EH (cell line): ENCODE measurements at places on chromosomes 11 and 22.
A peak's percentile ranks its signal among the peaks of the same experiment; 100 is the strongest.

DNA sequence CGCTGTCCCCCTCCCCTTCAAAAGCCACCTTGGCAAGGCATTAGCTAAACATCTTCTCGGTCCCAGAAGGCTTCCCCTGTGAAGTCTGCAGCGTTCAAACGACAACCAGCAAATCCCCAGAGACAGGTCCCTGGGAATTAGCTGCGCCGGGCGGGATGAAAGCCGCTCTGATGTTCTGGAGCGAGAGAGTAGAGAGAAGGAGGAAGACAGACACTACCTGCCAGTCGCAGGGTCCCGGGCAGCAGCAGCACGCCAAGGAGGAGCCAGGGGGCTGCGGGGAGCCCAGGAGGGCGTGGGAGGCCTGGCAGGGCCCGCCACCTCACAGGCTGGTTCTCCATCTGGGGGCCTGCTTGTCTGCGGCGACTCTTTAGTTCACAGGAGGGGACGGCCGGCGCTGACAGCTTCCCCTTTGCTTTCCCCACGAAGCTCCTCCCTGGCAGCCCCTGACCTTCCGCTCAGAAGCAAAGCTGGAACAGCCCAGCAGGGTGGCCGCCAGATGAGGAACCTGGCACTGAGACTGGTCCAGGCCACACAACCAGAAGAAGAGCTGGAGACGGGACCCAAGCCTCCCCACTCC, at the start of gene NFAM1:
Gene NFAM1 (minus strand): TSS at position 384 of the 577 bp plus-strand sequence. CDS start 46 bp downstream, at position 338.
- DNase-seq: no peak

GRCh38 chr11:61392981-61393595, 701 bp downstream of the TMEM216 start:
- DNase-seq: peak; percentile 44

- peak; percentile 25 for DNase-seq
Measured at GRCh38 chr22:31945971-31946680, 1.8 kb downstream of the YWHAH start.

GRCh38 chr22:49326558-49326957, 501.1 kb downstream of the BRD1 start:
- no peak for DNase-seq

DNA sequence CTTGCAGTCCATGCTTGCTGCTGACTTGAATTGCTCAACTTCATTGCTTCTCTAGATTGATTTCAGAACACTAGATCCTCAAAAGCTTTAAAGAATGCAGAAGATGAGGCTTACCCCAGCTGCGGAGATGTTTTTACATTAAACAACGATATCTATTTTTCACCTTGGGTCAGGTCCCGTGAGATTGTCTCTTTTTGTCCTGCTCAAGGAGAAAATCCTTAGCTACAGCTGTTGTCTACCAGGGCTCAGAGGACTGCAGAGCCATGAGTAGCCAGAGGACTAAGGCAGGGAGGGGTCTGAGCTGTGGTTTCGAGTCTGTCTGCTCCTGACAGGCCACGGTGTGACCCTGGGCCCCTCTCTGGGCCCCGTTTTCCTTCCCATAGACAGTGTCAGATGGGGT, 51.4 kb downstream of the PKNOX2 start:
- no peak for DNase-seq

DNA sequence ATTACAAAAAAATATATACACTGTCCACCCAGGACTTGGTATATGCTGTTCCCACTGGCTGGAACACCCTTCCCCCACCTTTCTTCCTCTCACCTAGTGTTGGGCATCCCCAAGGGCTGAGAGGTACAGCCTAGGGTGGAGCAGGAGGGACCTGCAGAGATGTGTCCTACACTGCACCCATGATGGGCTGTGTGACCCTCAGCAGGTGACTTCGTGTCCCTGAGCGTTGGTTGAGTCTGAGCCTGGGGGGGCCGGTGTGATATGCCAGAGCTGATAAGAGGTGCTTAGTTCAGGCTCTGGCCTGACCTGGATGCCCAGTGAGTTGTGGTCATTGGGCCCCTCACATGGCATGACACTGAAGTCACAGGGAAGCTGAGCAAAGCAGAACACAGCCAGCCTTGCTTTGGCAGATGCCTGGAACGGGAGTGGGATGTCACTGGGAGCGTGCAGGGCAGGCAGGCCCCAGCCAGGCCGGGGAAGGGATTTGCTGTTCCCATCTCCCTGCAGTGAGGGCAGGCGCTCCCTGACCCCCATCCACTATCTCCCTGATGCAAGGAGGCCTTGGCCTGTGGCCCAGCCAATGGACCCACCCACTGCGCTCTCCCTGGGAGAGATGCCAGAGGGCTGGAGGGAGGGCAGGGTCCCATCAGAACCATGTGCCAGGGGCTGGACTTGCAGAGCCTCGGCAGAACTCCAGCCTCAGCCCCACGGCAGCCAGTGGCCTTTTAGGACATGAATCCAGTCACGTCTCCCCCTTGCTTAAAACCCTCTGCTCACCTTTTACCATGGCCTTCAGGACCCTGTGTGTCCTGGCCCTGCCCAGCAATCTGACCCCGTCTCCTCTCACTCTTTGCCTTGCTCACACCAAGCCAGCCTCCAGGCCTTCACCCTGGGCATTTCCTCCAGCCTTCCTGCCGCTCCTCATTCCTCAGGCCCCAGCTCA, 138.9 kb downstream of the MN1 start:
- no peak for DNase-seq

DNA sequence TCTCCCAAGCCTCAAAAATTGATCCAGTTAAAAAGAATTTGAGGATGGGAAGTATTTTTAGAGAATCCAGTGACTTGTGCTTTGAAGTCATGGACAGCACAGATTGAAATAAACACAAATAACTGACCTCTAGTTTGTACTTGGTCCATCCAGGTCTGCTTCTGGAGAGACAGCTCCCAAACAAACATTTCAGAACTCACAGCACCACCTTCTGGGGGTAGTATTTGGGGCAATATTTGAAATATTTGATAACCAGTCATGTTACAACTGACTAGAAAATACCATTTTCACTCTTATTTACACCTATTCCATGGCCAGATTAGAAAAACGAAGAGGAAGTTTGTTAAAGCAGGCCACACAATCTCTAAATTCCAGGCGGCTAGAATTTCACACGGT, 56.2 kb downstream of the CTSC start:
- DNase-seq: peak; percentile 23

GRCh38 chr11:123040111-123040432, 21.9 kb downstream of the HSPA8 start:
- no peak for DNase-seq

DNA sequence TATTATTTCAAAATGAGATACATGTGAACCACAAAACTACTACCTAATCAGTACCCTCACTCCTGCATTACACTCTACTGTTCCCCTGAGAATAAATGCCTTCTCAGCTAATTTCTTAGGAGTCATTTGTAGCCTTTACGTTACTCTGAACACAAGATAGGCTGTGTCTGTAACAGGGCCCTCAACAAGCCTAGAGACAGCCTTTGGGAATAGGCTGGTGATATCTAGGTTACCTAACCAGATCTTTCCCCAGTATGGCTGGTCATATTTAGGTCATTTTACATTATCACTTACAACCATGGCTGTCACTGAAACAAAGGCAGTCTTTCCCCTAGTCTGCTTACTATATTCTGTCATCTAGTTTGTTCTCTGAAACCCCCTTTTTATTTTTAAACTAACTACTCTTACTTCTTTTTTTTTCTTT, 14.2 kb downstream of the ATM start:
- no peak for DNase-seq

DNA sequence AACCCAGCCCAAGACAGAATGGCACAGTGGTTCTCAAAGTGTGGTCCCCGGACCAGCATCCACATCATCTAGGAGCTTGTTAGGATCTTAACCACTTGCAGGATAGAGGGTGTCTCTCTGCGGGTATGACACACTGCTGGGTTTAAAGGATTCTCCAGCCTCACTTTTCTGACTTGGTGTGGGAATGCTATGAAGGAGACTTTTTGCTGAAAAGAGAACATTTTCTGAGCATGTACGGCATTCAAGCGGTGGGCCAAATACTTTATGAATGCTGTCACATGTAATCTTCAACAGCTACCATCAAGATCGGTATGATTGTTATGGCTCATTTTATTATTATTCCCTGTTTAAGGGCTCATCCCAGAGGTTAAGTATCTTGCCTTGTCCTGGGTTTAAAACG, 1.8 kb upstream of the CD82 start:
- peak; percentile 76 for DNase-seq

DNA sequence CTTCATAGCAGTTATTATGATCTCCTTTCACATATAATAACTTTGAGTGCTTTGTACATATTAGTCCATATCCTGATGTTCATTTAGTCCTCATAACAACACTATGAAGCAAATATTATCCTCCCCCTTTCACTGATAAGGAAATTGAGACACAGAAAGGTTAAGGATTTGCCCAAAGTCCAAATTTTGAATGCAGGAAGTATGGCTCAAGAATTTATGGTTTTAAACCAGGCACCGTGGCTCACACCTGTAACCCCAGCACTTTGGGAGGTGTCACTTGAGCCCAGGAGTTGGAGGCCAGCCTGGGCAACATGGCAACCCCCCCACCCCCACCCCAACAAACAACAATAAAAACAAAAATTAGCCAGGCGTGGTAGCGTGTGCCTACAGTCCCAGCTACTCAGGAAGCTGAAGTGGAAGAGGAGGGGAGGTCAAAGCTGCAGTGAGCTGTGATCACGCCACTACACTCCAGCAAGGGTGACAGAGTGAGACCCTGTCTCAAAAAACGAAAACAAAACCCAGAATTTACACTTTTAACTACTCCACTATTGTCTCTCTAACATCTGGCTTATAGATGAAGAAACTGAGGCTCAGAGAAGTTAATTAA, 8.6 kb downstream of the CCDC34 start:
- no peak for DNase-seq

DNA sequence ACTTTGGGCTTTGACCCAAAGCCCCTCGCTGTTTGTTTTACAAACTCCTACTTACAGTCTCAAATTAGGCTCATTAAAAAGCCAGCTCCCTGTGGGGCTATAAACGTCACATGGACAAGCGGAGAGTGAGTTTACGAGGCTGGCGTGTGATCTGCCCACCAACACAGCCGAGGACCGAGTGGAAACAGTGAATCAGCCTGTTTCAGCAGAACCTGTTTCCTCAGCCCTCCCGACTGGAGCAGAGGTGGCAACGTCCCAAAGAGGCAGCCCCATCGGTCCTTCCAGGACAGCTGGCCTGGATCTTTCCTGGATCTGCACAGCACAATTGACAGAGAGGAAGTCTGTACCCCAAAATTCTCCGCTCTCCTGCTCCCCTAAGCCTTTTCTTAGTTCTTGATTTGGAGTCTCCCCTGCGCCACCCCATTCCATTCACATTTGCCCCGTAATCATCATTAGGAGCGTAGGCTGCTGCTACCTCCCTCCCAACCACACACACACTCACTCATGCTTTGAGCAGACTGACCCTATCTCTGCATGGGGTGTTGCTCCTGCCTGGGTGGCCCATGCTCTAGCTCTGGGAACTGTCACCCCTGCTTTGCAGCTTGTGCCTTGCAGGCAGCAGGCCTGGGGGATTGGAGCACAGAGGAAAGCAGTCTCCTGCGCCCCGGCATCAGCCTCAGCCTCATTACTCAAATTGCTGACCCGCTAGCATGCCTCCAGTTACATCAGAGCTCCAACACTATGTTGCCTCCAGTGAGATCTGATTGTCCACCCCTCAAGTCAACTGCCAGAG, 117.8 kb downstream of the NAT10 start:
- peak; percentile 90 for DNase-seq
